ENCODE measurements at places on chromosomes 1 and 21.

DNA sequence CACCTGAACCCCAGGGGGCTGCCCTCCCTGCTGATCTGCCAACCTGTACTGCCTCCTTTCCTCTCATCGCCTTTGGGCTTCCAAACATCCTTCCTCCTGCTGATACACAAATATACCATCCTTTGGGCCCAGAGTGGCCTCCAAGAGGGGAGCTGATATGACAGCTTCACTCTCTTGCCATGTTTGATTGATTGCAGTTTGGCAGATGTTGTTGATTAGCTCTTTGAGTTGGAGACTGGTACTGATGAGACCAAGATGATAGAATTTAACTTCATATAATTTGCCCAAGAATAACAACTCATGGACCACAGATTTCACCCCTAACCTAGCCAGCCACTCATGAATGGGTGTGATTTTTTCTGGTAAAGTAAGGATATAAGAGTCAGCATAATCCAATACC, 227.8 kb downstream of the HHAT start:
- no peak for DNase-seq

GRCh38 chr1:240193679-240194078, 102.0 kb downstream of the FMN2 start:
- no peak for DNase-seq

DNA sequence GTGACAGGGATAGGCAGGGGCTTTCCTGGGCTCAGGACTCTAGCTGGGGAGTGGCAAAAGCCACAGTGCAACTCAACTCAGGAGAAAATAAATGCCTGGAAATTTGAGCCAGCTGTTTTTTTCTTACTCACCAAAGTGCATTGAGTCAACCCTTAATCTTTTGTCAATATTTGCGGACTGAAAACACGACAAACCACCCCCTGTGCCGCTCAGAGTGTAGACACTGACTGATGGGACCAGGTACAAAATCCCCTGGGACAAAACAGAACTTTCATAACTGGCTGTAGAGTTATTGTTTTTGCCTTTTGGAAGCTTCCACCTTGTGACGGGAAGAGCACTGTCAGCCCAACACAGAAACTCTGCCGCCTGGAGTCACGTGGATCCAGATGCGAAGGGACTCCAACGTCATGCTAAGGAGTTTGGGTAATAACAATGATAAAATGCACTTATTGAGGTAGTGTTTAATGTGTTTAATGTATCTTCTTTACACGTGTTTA, 164.6 kb downstream of the PLPP3 start:
- no peak for DNase-seq

DNA sequence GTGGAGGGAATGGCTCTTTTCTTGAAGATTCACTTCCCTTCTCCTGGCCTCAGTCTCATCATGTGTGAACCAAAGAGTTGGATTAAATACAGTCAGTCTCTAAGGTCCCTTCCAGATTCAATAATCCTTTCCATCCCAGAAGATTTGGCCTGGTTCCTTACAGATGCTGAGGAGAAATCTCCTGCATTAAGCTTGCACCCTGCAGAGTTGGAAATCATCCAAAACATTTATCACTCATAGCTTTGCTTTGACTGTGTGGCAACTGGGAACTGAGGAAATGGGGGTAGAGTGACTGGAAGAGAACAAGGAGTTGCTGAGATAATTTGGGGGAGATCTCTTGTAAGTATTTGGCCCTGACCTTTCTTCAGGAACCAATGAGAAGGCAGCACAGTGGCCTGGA, 220.5 kb upstream of the SGIP1 start:
- no peak for DNase-seq

DNA sequence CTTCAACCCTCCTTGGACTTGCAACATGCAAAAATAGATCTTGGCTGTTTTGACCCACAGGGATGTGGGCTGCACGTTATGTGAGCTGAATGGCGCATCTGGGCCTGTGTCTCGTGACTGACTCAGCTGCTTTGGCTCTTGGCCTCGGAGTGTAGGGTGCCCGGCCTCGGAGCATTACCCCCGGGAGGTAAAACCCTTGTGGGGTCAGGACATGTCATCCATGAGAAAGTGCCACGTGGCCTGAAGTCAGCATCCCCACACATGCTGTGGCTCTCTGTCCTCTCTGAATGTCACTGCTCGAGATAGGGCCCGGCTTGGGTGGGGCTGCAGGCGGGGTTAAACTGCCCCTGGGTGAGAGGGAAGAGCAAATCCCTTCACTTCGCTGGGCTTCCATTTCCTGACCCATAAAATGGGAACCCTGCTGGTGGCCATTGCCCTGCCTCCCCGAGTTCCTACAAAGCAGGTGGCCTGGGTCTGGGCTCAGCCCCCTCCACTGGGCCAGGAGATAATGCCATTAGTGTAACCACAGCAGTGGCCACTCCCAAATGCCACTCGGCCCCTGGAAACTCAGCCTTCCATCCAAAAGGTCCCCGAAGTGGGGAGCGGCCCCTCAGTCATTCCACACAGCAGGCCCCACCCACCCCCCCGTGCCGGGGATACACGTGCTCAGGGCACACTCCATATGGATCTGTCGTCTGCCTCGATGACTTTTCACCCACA, 22.8 kb upstream of the TSPEAR start:
- DNase-seq, result no peak

DNA sequence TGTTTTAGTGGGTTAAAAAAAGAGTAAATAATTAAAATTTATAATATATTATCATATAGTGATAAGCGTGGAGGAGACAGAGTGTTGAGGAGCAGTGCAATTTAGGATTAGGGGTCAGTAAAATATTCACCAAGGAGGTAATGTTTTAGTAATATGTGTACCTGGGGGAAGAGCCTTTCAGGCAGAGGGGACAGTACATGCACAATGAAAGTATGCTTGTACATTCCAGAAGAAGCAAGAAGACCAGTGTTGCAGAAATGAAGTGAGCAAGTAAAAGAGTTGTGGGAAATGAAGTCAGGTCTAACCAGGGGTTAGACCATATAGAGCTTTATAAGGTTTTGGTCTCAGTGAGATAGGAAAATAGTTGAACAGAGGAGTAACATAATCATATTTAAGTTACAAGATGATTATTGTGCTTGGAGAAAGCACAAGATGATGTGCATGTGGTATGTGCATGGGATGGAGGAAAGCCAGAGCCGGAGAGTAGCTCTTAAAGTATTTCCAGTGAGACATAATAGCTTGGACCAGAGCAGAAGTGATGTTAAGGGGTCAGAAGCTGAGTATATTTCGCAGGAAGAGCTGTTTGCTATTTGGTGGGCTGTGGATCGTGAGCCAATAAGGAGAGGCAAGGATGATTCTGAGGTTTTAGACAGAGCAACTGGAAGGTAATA, 44.8 kb downstream of the SNX7 start:
- no peak for DNase-seq

DNA sequence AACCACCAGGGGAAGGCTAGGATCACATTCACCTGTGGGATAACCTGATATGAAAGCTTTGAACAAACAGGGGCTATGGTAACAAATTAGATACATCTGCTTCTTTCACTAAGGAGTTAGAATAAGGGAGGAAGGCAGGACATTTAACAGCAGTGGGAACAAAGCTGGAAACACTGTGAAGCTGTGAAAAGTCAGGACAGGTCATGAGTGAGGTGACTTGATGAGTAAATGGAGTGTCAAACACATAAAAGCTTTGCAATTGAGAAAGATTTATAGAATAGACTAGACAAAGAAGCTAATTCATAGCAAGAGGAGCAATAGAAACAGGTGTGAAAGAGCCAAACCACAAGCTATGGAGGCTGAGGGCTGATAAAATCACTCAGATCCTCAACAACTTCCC, 110.0 kb downstream of the ASTN1 start:
- DNase-seq, result no peak

DNA sequence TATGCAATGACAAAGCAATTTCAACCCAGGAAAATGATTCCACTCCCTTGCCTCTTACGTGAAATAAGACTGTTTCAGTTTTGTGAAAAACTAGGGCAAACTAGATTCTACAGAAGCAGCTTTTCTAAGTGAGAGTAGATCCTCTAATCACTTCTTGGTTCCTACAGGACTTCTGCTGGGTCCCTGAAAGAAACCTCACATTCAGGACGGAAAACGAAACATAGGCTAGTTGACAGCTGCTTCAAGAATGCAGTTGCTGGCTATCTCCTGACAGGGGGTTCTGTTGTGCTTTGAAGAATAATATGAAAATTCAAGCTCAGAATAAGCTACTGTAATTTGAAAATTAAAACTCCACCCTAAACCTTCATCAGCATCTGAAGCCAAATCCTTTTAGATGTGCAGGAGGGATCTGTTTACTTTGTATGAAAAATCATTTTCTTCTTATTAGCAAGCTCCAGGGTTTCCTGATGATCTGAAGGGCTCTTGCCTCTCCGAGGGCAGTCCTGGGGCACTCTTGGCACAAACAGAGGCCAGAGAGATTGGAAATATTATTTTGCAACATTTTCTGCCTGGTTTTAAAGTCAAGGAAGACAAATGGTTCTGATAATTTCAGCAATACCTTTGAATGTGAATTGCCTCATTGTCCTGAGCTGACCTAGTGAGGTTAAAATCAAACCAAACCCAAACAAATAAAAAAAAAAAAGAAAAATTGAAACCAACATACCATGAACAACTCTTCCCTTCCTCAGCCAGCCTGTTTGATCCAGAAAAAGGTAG, 55.0 kb downstream of the NTMT2 start:
- no peak for DNase-seq

- no peak for DNase-seq
Observed at GRCh38 chr1:96076589-96076988, 645.0 kb upstream of the PTBP2 start.

GRCh38 chr1:230591678-230592077, 50.6 kb upstream of the COG2 start:
- DNase-seq, result no peak

DNA sequence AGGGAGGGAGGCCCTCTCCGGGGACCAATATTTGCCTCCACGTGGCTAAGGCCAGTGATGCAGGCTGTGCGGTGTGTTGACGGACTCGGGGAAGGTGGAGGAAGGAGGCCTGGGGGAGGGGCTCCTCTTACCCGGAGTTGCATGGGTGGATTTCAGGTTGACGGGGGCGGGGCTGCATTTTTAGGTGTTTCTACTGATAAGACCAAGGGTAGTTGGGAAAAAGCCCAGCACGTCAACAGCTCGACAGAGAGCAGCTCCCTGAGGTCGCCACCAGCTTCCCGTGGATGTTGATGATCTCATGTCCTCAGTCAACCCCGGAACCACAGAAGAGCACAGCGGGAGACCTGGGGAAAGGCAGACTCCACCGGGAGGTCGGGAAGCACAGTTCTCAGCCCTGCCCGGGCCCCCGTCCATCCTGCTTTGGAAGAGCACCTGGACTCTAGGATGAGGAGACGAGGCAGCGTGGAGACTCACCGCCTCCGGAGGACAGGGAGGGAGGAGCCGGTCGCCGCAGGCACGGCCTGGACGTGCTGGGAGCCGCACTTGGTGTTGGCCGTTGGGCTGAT, 32.9 kb upstream of the COL6A1 start:
- DNase-seq, result no peak

- no peak for DNase-seq
Observed at GRCh38 chr1:109131800-109132199, 17.9 kb downstream of the ELAPOR1 start.

GRCh38 chr1:39854314-39854713, 29.0 kb downstream of the TRIT1 start:
- no peak for DNase-seq

DNA sequence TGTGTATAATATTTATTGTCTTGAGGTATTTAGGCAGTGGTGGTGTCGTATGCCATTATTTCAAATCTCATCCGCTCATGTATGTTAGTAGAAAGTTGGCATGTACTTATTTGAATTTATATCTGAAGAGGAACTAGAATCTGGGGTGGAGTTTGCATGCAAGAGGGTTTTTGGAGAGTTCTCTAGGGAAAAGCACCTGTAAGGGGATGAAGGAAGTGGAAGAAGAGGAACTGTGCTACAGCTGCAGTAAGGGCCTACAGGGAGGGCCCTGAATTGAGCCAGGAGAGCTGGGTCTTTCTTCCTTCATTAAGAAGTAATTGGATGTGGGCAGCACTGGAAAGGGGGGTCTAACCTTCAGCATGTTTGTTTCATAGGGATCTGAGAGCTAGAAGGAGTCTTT, 197.2 kb downstream of the HMCN1 start:
- no peak for DNase-seq

- no peak for DNase-seq
Observed at GRCh38 chr1:150627826-150628410, 1.5 kb downstream of the ENSA start.

DNA sequence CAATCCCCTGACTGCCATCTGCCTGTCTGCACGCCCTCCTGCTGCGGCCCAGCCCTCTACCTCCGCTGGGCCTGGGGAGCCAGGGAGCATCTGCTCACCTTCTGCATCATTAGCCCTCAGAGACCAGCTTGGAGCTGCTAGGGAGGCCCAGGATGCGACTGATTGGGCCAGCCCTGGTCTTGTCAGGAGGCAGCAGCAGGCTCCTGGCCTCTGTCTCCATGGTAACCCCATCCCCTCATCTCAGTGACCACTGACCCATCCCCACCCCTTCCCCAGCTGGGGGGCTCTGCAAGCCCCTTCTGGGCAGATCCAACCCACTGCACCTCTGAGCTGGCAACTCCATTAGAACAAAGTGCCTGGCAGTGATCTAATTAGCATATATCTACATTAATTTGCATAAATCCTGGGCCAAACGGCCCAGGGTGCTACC, 37.7 kb downstream of the NKAIN1 start:
- DNase-seq, result no peak

DNA sequence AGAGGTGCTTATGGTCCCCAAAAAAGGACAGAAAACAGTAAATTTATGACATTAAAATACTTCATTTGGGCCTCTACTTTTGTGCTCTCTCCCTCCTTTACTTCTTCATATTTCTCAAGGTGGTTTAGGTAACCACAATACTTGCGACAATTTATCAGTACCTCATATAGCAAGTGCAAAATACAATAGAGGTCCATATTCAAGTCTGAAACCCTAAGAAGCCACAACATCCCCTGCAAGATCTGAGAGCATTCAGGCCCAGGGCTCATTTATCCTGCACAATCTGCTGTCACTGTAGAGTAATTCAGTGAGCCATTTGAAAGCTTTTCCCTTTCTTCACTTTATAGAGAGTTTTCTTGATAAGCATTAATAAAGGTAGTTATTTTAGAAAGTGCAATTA, 24.2 kb upstream of the ATP6V1G3 start:
- no peak for DNase-seq

GRCh38 chr1:183101081-183101480, 77.9 kb downstream of the LAMC1 start:
- no peak for DNase-seq

DNA sequence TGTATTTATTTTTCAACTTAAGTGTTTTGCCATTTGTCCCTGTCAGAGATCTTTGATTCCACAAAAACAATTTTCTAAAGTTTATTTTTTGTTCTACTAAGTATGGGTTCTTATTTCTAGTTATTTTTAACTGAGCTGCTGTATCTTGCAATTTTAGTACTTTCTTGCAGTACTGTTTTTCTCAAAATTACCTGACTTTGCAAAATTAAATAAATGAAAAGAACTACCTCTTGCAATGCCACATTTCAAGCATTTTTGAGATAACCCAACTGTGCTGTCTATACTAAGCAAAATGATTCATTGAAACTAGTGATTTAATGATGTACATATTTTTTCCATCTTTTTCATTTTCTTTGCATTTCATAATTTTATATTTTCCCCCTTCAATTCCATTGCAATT, 71.5 kb upstream of the ADGRL2 start:
- no peak for DNase-seq

- no peak for DNase-seq
Observed at GRCh38 chr1:156741481-156741983, 644 bp upstream of the MRPL24 start.

Measured in stimulated activated CD8-positive, alpha-beta memory T cell treated with anti-CD3 and anti-CD28 coated beads, Interleukin-15, amount 100 ng/mL, for 24 hours (primary cell).